ENCODE measurements at places on chromosomes 3 and 15. TPM values are rescaled to one million over a fixed set of nuclear protein-coding genes. Genes with fewer than 3 reads are reported as not detected.

DNA sequence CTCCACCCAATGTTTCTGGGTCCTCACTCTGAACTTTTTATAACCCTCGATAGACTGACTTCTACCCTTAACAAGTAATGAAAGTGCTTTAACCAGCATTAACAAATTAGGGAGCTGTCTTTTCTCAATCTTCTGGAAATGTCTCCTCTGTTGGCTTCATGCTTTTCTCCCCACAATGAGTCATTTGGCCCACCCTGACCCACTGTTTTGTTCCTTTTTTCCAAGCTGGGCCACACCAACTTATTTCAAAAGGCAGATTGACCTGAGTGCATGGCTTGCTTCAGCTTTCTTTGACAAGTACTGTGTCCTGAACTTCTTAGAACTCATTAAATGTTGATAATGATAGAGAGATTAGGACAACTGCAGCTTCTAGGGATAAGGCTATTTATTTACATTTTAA, 199.6 kb upstream of the SEMA6D start:
- DNase-seq, result no peak

DNA sequence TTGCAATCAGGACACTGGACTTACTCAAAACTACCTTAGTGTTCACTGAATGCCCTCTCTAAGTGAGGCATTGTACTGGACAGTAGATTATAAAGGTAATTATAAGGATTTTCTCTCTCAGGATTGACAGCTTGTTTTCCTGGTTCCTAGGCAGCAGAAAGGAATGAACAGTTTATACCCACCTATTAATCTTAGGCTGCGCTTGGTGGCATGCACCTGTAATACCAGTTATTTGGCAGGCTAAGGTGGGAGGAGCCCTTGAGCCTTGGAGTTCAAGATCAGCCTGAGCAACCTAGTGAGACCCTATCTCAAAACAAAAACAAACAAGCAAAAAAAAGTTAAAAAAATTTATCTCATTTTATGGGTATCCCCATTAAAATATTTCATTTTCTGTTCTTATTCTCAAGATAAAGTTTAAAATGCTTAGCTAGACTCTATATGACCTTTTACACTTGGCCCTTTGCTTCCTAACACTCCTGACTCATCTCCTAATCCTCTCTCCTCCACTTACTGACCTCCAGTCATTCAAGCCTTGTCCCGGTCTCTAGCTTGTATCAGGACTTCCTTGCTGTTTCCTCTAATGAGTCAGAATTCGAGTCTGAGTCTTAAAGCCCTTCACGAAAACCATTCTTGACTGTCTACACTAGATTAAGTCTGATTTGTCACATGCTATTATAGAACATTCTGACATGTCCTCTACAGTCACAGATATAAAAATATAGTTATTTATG, 348.6 kb downstream of the NLGN1 start:
- DNase-seq, result no peak

DNA sequence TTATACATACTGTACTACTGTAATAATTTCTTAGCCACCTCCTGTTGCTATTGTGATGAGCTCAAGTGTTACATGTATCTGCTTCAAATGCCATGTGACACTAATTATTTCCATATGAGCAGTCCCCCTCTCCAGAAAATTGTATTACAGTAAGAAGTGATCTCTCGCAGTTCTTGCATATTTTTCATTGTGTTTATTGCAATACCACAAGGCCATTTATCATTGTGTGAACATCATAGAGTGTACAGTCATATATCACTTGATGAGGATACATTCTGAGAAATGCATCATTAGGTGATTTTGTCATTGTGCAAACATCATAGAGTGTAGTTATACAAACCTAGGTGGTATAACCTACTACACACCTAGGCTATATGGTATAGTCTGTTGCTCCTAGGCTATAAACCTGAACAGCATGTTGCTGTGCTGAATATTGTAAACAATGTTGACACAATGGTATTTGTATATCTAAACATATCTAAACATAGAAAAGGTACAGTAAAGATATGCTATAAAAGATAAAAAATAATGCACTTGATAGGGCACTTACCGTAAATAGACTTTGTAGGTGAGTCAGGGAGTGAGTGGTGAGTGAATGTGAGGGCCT, 189.6 kb upstream of the MLF1 start:
- no peak for DNase-seq

DNA sequence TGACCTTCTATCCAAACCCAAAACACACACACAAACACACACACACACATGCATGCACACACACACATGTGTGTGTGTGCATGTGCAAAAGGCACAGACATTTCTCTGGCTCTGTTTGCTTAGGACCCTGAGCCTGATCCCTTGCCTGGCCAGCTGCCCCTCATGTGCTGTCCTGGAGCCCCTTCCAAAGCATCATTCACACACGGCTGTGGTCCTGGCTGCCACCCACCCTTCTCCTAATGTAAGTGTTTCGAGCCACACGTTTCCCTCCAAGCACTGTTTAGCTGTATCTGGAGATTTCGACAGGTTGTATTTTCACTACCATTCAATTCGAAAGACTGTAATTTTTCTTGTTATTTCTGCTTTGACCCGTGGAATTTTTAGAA, 45.8 kb upstream of the KLF13 start:
- DNase-seq, result peak; percentile 7

GRCh38 chr15:67903708-67904107, 63.9 kb upstream of the RNU6-1 start:
- DNase-seq, result no peak

DNA sequence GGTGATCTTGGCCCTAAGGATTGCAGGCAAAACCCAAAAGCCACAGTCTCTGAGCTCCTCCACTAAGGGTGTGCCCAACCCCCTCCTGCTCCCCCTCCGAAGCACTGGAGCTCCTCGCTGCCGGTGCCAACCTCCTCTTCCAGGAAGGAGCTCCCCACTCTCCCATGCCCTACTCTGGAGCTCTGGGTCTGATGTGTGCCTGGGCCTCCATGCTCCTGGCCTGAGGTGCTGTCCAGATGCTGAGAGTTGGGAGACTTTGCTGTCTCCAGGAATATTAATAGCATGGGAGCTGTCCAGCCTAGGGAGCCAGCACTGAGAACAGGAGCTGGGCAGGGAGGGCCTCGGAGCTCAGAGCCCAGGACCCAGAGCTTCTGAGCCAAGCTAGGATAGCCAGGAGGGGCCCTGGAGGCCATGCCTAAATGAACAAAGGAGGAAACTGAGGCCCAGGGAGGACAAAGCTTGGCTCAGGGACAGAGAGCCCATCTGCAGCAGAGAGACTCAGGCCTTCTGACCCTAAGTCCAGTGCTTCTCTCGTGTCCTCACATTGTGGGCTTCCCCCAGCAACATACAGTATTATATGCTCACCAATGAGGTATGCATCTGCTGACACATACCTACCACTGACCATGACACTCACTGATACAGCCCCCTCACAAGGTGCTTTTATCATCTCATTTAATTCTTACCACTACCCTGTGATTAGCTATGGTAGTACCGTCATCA, 36.9 kb upstream of the HERC1 start:
- DNase-seq, result no peak

- no peak for DNase-seq
Measured at GRCh38 chr3:163347944-163348343, 1730.4 kb downstream of the SI start.

DNA sequence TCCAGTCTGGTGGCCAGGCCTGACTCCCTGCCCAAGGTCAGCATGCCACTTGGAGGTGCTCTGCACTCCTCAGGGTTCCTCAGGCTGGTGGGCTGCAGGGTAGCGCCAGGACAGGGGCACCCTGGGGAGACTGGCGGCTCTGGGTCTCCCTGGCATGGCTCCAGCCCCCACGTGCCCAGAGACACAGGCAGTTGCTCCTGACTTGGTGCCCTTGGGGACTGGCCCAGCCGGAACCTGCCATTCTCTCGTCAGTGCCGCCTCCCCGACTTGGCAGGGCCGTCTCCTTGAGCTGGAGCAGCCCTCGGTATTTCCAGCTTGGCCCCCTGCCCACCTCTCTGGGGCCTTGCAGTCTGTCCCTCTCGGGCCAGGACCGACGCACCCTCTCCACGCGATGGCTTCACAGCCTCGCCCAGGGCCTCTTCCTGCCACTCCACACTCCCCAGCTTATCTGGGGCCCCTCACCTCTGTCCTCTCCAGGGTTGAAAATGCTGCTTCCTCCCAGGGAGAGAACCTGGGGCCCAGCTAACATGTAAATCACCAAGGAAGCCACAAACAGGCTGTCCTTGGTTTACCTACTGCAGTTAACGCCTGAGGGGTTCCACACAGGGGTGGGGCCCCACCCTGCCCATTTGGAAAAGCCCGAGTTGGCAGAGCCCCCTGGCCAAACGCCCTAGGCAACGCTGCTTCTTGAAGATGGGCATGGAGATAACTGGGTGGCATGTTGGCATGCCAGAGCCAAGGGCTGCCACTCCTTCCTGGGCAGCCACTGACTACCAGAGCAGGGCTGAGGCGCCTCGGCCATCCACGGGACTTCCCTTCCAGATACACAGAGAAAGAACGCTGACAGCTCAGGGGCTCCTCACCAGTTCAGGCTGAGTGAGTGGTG, 61.4 kb downstream of the SMAD6 start:
- DNase-seq, result peak; percentile 55

DNA sequence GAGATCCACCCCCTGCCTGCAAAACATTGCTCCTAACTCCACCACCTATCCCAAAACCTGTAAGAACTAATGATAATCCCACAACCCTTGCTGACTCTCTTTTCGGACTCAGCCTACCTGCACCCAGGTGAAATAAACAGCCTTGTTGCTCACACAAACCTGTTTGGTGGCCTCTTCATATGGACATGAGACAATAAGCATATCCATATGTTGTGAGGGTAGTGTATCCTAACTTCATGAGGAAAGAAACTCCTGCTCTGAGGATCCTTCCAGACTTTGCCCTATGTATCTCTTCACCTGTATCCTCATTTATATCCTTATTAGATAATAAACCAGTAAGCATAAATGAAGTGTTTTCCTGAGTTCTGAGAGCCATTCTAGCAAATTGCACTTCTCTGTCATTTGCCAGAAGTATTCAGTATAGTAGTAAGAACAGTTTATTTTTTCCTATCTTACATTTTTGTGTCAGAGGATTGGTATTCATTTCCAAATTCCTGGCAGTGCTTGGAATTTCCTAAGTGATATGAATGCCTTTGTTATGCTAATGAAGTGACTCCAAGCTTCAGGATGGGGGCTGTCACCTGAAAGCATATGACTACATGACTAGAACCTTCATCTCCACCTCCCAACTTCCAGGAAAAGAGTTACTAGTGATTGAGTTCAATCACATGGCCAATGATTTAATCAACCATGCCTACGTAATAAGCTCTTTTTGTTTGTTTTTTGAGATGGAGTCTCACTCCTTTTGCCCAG, 30.2 kb downstream of the TTBK2 start:
- no peak for DNase-seq

DNA sequence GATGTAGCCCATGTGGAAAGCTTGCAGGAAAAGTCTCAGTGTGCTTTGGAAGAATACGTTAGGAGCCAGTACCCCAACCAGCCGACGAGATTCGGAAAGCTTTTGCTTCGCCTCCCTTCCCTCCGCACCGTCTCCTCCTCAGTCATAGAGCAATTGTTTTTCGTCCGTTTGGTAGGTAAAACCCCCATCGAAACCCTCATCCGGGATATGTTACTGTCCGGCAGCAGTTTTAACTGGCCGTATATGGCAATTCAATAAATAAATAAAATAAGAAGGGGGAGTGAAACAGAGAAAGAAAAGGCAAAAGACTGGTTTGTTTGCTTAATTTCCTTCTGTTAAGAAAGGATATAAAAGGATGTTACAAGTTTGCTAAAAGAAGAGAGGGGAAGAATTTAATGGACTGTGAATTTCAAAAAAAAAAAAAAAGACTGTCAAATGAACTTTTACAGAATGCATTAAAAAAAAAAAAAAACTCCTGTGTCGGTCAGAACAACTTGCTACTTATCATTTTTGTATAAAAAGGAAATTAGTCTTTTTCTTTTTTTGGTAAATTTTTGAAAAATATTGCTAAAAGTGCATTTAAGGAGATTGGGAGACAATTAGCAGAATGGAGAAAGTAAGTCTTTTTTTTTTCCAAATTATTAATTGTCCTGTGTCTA, 7.0 kb downstream of the NR2F2 start:
- DNase-seq, result no peak

DNA sequence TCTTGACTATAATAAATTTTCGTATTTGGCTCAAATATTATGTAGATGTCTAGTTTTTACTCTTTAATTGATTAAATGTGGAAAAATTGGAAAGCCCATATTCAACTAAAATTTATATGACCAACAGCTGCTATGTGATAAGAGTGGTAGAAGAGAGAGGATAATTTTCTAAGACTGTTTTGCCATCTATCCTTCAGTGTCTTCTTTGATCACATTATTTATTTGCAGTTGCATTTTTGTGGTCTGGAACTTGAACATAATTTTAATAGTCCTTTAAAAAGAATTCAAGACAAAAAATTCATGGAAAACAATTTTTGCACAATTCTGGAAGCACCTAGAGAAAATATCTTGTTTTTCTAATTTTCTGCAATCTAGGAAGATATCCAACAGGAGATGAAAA, 213.3 kb upstream of the THBS1 start:
- no peak for DNase-seq

- no peak for DNase-seq
Measured at GRCh38 chr3:177426878-177427495, 229.7 kb upstream of the TBL1XR1 start.

GRCh38 chr3:71042759-71043158, 540.8 kb downstream of the FOXP1 start:
- no peak for DNase-seq

- no peak for DNase-seq
Measured at GRCh38 chr3:100185847-100186246, 71.5 kb upstream of the FILIP1L start.

- no peak for DNase-seq
Measured at GRCh38 chr15:100778831-100779288, 100.8 kb upstream of the ALDH1A3 start.

Gene ZDHHC23
- polyA plus RNA-seq, result 3.7 TPM

Gene RPUSD3
- polyA plus RNA-seq, result 43.4 TPM

Gene CYFIP1
- polyA plus RNA-seq, result 53.6 TPM

Gene ZKSCAN7
- polyA plus RNA-seq, result 9.2 TPM
